Stimulated activated CD8-positive, alpha-beta memory T cell treated with anti-CD3 and anti-CD28 coated beads, Interleukin-15, amount 100 ng/mL, for 24 hours (primary cell): ENCODE measurements at places on chromosomes 4 and X.

- no peak for DNase-seq
These were observed 238.1 kb upstream of the AGA start for GRCh38 chr4:177680308-177680707.

- no peak for DNase-seq
These were observed 642.0 kb downstream of the MID1IP1 start for GRCh38 chrX:39443240-39443639.

DNA sequence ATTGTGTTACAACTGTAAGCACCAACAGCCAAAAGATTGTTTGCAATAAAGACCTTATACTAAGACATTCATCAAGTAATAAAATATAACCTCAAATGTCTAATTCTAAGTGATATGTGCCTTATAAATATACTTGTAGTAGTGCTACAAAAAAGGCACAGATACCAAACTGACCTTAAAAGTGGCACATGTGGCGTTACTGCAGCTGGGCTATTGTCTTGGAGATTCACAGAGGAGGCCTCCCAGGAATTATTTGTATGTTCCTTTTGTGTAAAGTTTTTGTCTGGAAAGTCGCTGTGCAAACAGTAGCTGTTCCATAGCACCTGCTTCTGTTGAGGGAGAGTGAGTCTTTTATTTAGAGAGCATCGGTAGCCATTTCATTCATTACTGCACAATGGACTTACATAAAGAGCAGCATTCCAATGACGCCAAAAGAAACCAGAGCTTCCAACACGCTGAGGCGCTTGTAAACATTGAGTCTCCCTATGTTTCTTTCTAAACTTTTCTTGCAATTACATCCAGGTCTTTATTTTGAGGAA, 143.7 kb downstream of the RPA4 start:
- DNase-seq: no peak

DNA sequence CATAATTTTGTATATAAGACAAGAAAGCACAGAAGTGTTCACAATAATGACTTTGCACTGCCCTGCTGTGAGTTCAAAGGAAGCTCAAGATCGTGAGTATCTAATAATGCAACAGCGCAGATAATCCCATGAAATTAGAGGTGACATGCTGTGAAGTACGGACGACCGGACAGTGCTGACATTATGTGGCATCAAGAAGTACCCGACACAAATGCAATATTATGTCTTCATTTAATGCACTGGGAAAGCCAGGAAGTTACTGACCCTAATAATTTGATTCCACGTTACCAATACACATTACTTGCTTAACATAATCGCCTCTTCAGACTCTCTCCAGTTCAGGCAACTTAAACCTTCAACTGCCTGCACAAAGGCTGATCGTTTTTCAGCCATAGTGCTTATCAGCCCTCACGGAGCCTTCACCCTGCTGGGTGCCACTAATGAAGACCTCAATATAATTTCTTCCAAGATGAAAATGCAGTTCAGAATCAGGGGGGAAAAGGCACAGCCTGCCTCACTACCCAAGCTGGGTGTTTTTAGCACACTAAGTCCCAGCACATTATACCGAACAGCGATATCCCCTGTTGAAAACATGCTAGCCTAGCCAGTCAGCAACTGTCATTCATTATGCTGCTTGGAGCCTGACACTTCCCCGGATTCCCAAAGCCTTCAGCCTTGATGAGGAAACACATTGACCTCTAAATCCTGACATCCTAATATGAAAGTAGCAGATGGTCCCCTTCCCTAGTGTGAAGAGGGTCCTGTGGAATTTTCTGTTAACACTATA, 56.1 kb downstream of the SLC7A11 start:
- DNase-seq: no peak

- no peak for DNase-seq
These were observed 18.2 kb upstream of the RHOH start for GRCh38 chr4:40178672-40179071.

DNA sequence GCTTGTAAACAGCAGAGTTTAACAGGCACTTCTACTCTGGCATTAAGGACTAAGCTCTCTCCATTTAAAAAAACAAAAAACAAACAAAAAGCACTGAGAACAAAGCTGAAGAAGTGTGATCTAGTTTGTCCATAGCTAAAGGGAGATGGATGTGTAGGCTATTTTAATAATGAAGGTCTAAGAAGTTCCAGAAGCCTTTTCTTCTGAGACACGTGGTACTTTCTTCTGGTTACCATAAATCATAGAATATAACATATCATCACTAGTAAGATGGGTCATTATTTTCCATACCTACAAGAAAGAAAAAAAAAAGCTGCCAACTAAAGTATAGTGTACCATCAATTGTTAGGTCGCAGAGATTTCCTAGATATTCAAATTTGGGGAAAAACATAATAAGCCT, 722 bp upstream of the NBDY start:
- no peak for DNase-seq

GRCh38 chrX:40109288-40110008, 11.7 kb upstream of the BCOR start:
- DNase-seq: no peak

GRCh38 chr4:3638080-3638795, 106.0 kb upstream of the LRPAP1 start:
- DNase-seq: no peak

- no peak for DNase-seq
These were observed 12.9 kb downstream of the CCDC22 start for GRCh38 chrX:49247916-49248811.

DNA sequence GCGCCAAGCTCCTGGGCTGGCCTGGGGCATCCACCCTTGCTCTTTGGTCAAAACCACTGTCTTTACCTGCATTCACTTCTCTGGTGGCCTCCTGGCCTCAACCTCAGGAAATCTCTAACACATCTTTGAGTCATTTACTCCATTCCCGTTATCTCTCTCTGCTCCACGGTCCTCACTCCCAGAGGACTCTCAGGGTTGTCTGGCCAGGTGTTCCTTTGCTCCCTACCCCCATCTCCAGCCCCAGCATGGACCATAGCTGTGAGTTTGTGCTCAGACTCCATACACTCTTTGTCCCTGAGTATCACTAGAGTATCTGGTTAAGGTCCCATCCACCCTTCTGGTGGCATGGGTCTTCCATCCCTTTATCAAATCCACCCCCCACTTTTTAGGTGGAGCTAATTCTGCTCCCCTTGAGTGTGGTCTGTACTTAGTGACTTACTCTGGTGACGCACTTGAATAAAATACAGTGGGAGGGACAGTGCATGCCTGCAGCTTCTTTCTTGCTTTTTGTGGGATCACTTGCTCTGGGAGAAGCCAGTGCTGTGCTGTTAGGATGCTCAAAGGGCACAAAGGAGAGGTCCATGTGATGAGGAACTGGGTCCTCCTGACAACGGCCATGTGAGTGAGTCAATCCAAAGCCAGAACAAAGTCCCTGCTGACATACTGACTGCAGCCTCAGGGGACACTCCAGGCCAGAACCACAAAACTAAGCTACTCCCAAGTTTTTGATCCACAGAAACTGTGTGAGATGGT, 44.3 kb downstream of the IGFBP7 start:
- DNase-seq: no peak

- DNase-seq: no peak
These were observed 91.3 kb upstream of the KLHL13 start for GRCh38 chrX:118207831-118208453.

DNA sequence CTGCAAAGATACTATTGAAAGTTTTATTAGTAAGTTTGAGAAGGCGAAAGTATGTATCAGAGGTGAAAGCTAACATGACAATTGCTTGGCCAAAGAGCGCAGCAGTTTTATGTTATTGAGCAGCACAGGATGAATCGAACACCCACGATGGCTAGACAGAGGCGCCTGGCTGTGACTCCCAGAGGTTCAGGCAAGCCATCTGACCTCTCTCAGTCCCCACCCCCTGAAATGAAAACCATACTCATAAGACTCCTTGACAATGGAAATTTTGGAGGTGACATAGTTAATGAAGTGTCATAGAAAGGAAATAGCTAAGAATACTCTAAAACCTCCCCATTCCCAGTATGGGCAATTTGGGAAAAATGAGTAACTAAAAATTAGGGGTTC, 70.6 kb downstream of the MGST2 start:
- DNase-seq: no peak

GRCh38 chrX:152869972-152870371, 27.9 kb upstream of the ZNF185 start:
- no peak for DNase-seq

DNA sequence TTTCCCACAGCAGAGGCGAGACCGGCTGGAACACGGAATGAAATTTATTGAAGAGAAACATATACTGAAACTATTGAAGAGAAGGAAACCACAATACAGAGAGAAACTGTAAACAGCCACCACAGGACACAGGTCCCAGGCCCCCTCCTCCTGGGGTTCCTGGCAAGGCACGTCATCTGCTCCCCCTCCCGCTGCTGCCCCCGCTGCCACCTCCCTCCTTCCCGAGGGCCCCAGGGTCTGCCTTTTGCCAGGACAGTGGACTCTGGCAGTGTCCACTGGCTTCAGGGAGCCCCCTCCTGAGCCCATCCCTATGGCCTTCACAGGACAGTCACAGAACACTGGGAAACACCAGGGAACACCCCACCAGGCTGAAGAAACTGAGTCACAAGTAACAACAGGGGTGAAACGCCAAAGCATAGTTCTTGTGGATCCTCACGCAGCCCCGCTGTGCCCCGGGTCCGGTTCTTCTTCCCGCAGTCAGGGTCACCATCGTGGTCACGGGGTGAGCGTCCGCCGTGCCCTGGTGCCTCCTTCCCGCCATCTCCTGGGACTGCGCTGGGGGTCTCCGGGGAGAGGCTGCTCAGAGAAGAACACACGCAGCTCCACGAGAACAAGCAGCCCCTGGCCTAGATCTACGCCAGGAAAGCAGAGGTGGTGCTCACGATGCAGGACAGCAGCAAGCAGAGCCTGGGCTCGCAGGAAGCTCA, 5.4 kb downstream of the PNMA6E start:
- DNase-seq: no peak

- DNase-seq: no peak
These were observed 116.3 kb upstream of the NRK start for GRCh38 chrX:105706041-105706440.

DNA sequence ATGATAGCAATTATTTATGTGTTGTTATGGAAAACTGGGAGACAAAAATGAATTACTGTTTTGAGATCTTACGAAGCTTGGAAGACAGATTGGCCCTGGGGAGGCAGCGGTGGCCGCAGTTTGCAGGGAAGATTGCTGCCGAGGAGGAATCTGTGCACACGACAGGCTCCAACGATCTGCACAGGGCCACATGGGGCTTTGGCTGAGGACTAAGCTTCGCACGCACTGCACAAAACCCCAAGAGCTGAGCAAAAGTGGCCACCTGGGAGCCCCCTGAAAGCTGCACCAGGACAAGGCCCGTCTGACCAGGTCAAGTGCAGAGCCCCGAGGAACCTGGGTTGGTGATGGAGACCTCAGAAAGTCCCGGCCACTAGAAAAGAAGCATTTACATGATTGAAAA, 5.2 kb upstream of the PDE6B start:
- no peak for DNase-seq

DNA sequence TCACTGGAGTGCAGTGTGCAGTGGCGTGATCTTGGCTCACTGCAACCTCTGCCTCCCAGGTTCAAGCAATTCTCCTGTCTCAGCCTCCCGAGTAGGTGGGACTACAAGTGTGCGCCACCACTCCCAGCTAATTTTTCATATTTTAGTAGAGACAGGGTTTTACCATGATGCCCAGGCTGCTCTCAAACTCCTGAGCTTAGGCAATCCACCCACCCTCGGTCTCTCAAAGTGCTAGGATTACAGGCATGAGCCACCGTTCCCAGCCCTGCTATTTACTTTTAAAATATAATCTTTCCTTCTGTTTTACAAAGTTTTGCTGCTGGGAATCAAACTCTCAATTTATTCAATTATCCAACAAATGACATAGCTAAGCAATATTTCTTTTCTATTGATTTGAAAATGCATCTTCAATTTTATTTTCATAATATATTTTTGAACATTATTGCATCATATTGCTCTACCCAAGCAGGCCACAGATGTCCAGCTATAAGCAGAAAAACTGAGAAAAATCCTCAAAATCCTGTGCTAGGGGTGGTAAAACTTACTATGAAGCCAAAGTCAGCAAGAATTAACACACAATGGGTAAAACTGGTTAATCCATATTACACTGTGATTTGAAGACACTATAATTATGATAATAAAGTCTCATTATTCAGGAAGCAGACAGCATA, 5.2 kb downstream of the TIFA start:
- no peak for DNase-seq

DNA sequence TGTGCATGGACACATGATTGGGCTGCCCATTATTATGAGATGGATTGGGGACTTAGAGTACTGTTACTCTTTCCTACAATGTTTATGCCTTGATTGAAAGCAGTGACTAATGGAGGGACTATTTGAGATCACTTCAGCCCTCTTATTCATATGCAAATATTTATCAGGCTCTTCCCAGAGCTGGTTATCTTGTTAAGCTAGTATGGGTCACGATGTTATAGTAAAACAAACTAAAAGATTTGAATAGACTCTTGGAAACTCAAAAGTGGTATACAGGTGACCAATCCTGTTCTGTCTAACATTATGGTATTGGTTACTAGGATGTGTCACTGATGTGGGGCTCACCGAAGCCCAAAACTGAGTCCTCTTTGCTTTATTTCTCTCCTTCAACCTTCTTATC, 306.2 kb upstream of the CASK start:
- no peak for DNase-seq

DNA sequence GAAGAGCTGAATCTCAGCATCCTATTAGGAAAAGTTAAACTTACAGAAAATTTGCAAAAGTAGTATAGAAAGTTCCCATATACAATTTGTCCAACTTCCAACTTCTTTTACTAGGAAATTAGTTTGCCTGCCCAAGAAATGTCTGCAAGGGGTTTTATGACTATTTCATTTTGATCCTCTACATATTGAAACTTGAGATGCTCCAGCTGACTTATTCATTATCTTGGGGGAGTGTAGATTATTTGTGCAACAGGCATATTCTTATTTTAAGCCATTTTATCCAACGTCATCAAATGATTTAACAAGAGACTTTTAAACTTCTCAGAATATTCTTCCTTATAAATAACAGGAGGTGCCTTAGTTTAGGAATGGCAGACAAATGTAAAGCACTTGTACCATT, 317.1 kb upstream of the FTHL17 start:
- DNase-seq: no peak

GRCh38 chr4:169604131-169604900, 8.1 kb downstream of the NEK1 start:
- no peak for DNase-seq

- DNase-seq: no peak
These were observed 7.2 kb upstream of the DDX60L start for GRCh38 chr4:168487282-168488035.
